ENCODE measurements at places on chromosomes 13 and 19.

GRCh38 chr13:50589139-50589538, 254.4 kb downstream of the DLEU7 start:
- no peak for DNase-seq

DNA sequence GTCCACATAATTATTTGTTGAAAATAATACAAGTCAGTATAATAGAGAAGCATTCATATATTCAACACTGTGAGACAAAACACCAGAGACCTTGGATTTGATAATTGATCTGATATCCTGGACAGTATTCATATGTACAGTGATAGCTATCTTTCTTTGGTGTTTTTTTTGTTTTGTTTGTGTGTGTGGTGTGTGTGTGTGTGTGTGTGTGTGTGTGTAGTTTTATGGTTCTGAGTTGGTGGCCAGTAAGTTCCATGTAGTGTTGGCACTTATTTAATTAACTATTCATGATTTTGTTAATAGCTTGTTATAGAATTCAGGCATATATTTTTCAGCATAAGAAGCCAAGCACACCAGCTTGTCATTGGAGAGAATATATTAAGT, 1.6 kb upstream of the ANGPTL6 start:
- DNase-seq, result no peak

- DNase-seq, result no peak
Observed at GRCh38 chr13:49246850-49247642, 679 bp upstream of the CDADC1 start.

DNA sequence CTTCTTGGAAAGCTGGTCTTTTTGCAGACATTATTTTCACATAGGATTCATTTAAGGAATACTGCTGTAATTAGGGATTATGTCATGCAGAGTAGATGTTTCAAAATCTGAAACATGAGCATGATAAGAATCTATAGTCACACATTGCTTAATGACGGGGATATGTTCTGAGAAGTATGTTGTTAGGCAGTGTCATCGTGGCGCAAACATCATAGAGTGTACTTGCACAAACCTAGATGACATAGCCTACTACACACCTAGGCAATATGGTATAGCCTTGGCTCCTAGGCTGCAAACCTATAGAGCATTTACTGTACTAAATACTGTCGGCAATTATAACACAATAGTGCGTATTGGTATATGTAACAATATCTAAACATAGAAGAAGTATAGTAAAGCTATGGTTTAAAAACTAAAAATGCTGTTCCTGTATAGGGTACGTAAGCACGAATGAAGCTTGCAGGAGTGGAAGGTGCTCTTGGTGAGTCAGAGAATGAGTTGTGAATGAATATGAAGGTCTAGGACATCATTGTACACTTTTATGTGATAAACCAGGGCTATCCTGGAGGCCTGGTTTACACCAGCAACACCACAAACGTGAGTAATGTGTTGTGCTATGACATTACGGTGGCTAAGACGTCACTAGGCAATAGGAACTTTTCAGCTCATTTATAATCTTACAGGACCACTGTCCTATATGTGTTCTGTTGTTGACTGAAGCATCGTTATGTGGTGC, 283.1 kb downstream of the MTUS2 start:
- DNase-seq, result no peak

GRCh38 chr13:39777527-39778061, 122.1 kb downstream of the COG6 start:
- no peak for DNase-seq

DNA sequence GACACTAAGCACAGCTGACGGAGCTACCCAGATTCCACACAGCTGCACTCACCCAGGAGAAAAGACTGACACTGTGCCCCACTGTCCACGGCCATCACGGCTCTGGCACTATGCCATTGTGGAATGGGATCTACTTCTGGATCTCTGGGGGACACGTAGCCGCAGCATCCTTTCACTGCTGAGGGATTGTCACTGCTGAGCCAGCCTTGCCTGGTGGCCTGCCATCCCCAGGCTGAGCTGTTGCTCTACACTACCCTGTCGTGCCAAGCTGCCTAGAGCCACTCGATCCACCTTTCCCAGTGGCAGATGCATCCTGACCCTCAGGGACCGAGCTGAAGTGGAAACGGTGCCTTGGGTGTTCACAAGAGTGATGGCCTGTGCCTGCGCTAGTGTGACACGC, 5.0 kb upstream of the LILRB5 start:
- DNase-seq, result no peak

GRCh38 chr13:94854688-94855087, 142.3 kb upstream of the SOX21 start:
- no peak for DNase-seq

DNA sequence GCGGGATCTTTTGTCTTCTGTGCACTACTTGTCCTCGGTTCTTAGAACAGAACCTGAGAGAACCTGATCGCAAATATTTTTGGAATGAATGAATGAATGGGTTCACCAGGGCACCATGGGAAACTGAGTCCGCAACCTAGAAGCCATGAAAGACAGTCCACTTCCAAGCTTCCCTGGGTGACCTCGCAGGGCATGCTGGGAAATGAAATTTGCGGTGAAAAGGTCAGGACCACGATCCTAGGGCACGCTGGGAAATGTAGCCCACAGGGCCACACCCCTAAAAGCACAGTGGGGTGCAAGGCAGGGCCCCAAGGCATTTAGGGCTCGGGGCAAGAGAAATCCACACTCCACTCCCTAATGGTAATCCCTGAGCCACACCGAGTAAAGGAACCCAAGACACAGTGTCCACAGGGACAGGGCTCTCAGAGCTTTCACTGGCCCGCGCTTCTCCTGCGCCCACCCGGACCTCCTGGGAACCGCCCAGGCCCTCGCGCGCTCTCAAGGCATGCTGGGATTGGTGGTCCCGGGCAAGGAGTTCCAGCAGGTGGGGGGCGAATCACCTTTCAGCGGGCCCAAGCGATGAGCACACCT, 1.1 kb upstream of the PPP1R12C start:
- DNase-seq, result no peak

- DNase-seq, result no peak
Observed at GRCh38 chr13:23804166-23804565, 85.0 kb downstream of the MIPEP start.

- DNase-seq, result no peak
Observed at GRCh38 chr19:55642153-55643002, 1.1 kb upstream of the ZNF581 start.

GRCh38 chr13:100875392-100876043, 200.9 kb upstream of the TMTC4 start:
- no peak for DNase-seq

- DNase-seq, result no peak
Observed at GRCh38 chr19:16161840-16162239, 11.5 kb downstream of the CIB3 start.

DNA sequence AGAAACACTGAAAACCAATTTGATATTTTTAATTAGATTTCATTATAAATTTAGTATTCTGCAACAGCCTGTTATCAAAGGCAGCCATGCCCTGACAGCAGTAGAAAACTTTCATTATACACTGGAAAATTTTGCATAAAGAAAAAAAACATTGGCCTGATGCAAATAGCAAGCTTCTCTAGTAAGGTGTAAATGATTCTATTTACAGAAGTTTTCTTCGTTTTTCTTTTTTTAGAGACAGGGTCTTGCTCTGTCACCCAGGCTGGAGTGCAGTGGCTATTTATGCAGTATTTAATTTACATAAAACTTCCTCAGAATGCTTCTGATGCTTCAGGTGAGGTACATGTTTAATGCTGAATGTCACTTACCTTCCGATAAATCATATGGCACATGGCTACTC, 67.0 kb downstream of the ABCC4 start:
- no peak for DNase-seq

- DNase-seq, result no peak
Observed at GRCh38 chr13:60788156-60788829, 391.3 kb downstream of the TDRD3 start.

DNA sequence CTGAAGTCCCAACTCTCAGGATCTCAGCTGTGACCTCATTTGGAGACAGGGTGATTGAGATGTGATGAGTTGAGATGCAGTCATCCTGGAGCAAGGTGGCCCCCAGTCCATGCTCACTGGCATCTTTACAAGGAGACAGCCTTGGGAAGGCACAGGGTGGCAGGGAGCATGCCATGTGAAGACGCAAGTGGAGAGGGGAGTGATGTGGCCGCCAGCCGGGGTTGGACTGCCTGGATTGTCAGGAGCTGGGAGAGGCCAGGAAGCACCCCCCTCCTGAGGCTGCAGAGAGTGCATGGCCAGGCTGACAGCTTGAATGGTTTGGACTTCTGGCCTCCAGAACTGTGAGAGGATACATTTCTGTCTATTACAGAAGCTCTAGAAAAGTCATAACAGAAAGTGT, 194.4 kb downstream of the UQCRFS1 start:
- no peak for DNase-seq

DNA sequence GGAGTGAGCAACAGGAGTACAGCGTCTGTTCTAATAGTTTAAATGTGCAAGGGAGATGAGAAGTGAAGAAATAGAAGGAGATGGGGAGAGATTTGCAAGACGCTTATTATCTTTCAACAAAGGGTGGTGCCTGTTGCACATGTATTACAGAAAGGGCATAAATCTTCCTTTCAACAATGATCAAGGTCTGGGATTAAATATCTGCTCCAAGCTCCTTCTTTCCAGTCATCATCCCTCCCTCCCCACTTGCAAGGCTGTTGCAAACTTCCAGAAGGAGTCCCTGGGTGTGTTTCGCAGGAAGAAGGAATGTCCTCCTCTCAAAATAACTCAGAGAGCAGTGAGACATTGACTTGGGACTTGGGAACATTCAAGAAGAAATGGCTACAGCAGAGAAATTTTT, 63.5 kb upstream of the MYCBP2 start:
- no peak for DNase-seq

DNA sequence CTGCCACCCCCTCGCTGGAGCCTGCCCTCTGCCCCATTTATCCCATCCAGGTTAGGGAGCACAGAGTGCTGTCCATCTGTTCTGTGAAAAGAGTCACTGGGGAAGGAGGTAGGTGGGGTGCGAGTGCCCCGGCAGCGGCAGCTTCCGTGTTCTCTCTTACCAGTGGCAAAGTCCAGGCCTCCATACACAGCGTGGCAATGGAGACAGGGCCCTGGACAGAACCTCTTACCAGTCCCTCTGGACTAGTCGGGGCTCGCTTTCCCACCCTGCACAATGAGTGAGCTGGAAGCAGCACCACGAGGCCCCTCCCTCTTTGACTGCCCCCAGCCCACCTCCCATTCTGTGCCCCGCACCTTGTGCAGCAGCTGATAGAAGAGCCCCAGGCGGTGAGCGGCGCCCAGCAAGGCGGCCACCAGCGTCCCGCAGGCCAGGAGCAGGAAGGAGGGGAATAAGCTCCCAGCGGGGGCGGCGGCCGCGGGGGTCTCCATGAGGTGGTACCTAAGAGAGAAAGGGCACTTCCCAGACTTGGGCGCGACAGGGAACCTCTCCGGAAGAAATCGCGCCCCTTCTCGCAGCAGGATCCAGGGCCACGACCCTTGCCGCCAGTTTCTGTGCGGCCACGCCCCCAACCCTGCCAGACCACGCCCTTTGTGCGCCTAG, 17.5 kb downstream of the SYDE1 start:
- DNase-seq, result no peak

DNA sequence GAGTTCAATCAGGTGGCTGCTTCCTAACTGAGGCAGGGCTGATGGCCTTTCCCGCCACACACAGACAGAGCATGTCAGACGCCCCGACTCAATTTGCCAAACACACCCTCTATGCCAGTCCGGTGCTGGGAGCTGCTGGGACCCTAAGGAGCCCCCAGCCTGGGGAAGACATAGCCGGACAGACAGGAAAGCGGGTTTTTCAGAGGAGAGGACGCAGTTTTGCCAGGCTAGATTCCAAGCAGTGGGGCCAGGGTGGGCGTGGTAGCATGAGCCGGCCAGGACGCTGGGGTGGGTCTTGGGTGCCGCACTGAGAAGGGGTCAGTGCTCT, 19.8 kb downstream of the MAST3 start:
- DNase-seq, result no peak

GRCh38 chr13:105127732-105128131, 1407.7 kb downstream of the EFNB2 start:
- DNase-seq, result no peak

DNA sequence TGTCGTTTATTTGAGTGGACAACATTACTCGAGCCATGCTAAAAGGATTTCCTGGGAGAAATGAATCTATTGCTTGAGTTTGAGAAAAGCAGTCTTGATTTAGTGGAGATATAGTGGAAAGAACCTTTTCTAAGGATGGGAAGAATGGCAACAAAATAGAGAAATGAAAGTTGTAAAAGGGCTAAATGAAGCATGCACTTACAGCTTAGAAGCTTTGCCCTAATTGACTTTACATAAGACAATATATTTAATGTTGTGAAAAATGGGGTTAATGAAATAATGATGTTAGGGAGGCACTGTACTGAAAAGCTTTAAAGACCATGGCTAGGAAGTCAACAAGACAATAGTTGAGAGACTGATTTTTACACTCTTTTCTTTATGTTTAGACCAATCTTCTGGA, 35.4 kb downstream of the SLC10A2 start:
- no peak for DNase-seq

DNA sequence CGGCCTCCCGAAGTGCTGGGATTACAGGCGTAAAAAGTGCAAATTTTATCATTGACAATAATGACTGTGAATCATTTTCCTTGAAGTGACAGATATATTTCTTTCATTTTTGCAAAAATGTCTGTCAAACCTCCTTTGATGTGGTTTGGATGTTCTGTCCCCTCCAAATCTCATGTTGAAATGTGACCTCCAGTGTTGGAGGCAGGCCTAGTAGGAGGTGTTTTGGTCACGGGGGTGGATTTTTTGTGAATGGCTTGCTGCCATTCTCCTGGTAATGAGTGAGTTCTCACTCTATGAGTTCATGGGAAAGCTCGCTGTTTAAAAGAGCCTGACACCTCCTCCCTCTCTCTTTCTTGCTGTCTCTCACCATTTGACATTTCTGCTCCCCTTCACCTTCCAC, 5.5 kb upstream of the SLC1A6 start:
- DNase-seq, result no peak

DNA sequence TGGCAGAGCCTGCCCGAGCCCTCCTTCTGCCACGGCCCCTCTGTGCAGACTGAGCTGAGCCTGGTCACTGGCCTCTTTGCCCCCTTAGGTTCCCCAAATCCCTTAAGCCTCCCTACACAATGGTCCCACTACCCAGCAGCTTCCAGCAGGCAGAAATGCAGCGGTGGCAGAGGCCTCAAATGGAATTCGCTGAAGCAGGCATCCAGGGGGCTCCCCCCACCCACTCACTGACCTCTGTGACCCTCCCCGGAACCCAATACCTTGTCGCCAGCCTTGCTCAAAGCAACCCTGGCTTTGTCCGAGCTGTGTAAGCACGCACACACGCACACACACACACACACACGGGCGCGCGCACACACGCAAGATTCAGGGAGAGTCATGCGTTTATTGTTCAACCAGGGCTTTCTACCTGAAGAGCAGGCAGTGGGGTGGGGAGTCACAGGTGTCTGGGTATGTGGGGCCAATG, at the start of gene LIM2:
LIM2 (minus strand) TSS at position 51 of the 466 bp plus-strand sequence. CDS start 531 bp downstream, outside the sequence.
- DNase-seq, result no peak

GRCh38 chr19:38035515-38036495, 128.8 kb downstream of the SIPA1L3 start:
- DNase-seq, result no peak

GRCh38 chr13:45889590-45890243, 38.2 kb upstream of the SIAH3 start:
- no peak for DNase-seq

GRCh38 chr13:84380866-84381265, 498.6 kb upstream of the SLITRK1 start:
- DNase-seq, result no peak

- DNase-seq, result no peak
Observed at GRCh38 chr13:43134868-43135267, 111.5 kb downstream of the DNAJC15 start.

GRCh38 chr13:29496241-29496712, 99.2 kb downstream of the SLC7A1 start:
- DNase-seq, result no peak

All from NCI-H187 (cell line).